CD4-positive, alpha-beta T cell (primary cell): ENCODE measurements at places on chromosomes 16 and 17. TPM values are rescaled to one million over a fixed set of nuclear protein-coding genes. Genes with fewer than 3 reads are reported as not detected.

- DNase-seq, result no peak
Observed at GRCh38 chr17:40498281-40499084, 2.9 kb downstream of the TNS4 start.

DNA sequence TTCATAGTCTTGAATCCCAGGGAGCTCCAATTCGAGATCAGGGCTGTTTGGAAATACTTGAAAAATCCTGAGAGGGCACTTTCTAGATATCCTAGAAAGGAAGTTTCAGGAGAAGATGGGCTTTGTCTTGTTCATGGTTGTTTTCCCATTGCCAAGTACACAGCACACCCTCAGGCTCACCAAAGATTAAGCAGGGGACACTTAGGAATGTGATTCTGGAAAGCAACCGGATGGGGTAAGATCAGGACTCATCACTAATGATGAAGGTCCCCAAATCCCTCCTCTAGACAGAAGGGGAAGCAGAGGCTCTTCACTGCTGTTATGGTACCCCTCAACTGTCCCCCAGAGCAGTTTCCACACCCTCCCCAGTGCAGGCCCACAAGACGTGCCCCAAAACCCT is 40.7 kb downstream of the VAC14 start:
- no peak for DNase-seq

GRCh38 chr16:4535627-4536108 is 2.9 kb downstream of the CDIP1 start:
- DNase-seq, result no peak

DNA sequence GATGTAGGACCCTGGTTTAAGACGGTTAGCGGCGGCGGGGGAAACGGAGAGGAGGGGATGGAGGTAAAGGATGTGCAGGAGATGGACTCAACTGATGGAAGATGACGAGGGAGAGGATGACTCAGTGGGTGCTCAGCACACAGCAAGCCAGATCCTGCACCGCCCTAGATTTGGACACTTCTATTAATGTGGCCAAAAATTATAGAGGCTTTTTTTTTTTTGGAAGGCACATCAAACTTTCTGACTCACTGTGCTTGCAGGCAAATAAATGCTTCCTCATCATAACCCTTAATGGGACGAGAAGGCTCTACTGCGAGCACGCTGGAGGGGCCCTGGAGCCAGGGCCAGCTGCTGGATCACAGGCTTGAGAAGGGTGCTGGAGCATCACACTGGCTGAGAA is 36.0 kb downstream of the RTN4RL1 start:
- no peak for DNase-seq

DNA sequence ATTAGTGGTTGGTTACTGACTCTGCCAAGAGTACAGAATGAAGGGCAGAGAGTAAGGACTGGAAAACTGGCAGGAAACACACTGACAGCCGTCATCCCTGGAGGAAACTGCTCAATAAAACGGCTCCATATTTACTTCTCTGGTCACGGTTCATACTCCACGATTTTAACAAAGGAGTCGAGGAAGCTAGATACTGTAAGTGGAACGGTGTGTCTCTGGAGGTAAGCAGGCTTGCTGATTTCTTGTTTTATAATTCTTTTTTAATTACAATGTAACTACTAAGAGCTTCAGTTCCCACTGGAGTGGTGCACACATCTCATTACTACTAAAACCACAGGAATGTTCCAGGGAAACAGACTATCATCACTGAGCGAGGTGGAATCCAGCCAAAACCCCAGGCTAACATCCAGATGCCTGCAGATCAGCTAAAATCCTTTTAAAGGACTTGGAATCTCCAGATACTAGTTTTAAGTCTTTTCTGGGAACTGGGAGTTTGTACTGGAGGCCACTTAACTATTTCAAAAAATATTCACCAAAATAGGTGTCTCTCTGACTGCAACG is 17.8 kb downstream of the SERPINF1 start:
- DNase-seq, result no peak

- DNase-seq, result no peak
Observed at GRCh38 chr16:4204521-4204920, 37.4 kb downstream of the SRL start.

DNA sequence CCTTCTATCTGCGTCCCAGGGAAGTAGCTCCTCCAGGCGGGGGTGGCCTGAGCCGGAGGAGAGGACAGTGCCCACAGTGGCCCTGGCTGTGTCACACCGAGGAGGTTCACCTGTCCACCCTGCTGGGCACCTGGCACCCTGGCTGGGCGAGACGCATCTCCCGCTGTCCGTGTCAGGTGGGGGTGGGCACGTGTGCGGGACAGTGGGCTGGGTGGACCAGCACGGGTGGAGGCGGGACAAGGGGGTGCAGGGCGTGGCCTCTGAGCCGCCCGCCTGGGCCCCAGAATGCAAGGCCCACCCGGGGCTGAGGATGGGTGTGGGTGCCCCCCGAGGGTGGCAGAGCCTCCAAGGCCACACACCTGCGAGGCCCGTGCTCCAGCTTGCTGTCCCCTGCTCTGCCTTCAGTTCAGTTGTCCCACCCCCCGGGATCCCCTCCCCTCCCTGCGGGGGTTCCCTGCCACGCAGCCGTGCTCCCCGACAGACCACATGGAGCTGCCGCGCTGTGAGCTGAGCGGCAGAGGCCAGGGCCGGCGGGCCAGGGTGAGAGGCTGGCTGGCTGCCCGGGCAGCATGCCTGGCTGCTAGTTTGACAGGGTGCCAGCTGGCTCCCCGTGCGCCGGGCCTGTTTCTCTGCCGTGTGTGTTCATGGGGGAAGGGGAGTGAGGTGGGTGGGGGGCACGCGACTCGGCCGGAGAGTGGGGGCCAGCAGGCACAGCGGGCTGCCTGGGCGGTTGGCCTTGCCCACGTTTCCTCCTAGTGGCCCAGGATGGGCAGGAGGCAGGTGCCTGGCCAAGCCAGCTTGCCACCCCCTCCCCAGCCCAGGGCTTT is 33.9 kb downstream of the BAHCC1 start:
- DNase-seq, result no peak

DNA sequence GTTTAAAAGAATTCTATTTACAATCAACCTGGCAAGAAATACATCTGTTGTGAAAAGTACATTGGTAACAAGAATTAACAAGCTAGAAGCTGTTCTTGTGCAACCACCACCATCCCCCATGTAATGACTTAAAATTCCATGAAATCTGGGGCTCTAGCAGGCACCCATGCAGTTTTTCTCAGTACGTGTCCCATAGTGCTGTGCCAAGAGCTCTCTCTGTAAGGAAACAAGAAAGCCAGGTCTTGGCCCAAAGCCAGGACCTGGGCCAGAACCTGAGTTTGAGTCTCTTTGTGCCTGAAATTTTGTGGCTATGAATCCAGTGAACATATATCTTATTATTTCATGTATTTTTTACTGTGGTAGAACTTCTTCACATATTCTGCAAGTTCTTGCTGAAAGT is 46.6 kb downstream of the NUP93 start:
- no peak for DNase-seq

DNA sequence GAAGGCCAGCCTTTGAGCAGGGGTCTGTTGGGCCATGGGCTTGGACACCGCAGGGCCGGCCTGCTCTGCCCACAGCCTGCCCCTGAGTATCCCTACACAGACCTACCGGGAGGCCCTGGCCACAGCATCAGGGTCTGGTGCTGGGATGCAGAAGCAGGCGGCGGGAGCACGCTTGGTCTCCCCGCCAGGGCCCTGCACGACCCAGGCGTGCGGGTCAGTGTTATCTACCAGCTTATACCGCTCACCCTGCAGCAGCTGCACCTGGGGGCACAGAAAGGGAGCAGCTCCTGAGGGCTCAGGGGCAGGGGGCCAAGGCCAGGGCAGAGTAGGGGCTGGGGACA is 8.8 kb downstream of the EVPL start:
- no peak for DNase-seq

GRCh38 chr17:74893936-74894671 is 671 bp upstream of the FADS6 start:
- DNase-seq, result no peak

DNA sequence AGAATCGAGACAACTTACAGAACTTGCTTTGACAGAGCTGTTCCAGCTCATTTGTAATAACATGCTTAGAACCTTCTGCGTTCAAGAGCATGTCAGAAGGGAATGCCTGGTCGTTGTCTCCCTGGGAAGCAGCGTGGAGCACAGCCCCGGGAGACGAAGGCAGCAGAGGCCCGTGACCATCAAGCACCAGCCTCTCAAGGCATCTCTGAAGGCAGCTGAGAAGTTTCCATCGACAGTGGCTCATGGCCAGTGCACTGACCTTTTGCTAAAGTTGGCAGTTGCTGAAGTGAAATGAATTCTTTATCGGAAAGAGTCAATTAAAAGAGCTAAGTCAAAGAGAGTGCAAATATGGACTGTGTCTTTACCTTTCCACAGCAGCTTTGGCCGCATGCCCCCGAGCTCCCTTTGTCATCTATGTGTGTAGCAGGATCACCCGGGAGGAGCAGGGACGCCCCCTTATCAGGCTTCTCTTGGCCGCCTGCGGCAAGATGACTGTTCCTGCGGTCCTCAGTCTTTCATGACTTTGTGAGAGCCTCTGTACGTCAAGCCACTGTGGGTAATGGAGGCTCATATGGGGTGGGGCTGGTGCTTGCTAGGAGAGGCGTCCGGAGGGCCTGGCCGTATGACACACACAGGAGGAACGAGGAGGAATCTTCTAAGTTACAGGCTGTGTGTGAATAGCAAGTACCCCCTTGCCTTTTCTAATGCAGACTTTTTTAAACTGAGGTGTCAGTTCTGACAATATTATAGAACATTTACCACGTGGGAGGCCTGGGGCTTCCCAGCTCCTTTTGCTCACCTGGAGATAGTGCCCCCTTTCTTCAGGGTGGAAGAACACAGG is 54.2 kb downstream of the LDHD start:
- no peak for DNase-seq

- DNase-seq, result no peak
Observed at GRCh38 chr16:31474173-31474714, 2.3 kb downstream of the TGFB1I1 start.

DNA sequence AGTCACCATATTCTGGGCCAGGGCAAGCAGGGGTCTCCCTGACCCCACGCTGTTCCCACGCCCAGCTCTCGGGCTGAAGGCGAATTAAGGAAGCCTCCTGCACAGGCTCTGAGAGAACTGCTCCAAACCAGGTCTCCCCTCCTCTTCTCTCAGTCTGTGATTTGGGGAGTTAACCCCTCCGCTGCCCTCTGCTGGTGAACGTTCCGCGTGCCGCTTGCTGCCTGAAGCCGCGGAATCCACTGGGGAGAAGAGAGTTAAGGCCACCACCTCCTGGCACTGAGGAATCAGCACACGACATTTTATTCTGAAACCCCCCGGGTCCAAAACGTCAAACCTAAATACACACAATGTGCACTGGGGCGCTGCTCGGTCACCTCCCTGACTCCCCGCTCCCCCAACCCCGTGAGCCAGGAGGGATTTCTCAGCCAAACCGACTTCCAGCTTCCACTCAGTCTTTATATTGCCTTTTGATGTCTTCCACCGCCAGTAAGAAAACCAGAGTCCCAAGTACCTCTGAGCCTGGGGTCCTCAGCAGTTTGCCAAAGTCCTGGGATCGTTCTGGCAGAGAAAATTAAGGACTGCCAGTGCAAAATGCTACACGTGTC is 54.4 kb upstream of the RCVRN start:
- DNase-seq, result no peak

GRCh38 chr17:74160656-74161502 is 42.6 kb upstream of the RPL38 start:
- DNase-seq, result no peak

- no peak for DNase-seq
Observed at GRCh38 chr17:78304549-78305037, 55.3 kb downstream of the SOCS3 start.

DNA sequence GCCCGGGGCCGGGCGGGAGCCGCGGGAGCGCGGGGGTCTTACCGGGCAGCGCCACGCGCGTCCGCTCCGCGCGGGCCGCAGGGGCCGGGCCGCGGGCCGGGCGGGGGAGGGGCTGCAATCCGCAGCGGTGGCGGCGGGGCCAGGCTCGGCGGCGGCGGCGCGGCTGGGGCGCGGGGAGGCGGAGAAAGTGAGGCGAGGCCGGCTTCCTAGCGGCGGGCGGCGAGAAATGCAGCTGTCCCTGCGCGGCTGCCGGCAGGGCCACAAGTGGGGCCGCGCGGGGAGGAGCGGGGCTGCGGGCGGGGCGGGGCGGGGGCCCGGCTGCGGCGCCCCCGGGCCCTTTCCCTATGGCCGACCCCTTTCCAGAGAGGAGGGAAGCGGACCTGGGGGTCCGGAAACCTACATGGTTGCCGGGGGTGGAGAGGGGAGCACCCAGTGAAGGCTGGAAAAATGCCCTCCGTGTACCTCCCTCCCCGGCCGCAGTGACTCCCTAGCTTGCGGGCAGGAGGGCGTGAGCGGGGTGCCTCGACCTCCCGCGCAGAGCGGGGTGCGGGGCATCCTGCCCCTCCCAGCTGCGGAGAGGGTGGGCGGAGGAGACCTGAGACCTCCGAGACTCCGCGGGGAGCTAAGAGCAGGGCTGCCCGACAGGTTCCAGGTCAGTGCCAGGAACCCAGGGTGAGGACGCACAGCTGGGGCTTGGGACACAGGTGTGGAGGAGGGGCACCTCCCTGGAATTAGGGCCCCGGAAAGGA is at the start of gene CUEDC1:
CUEDC1 (minus strand) TSS at position 230 of the 749 bp plus-strand sequence. CDS start 69,848 bp downstream, outside the sequence.
- DNase-seq, result peak; percentile 57

- DNase-seq, result no peak
Observed at GRCh38 chr16:86039606-86040005, 140.6 kb downstream of the IRF8 start.

DNA sequence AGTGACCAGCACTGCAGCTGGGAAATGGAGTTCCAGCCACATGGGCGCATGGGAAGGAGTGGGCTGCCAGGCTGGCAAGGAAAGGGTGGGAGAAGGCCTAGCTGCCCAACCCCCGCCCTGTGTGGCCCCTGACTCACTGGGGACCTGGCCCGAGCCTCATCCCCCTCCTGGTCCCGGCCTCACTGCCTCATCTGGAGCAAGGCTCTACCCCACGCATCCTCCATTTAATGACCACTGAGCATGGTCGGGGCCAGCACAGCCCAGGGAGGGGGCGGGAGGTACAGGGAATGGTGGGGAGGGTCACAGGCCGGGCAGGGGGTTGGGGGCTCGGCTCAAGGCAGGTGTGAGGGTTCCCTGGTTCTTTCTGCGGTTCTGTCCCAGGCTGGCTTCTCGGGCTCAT is 16.1 kb downstream of the SPNS2 start:
- DNase-seq, result no peak

- DNase-seq, result no peak
Observed at GRCh38 chr17:65431116-65431515, 130.3 kb downstream of the AXIN2 start.

CAPNS2 gene
- not detected for total RNA-seq

UTS2R gene
- not detected for total RNA-seq

KRT32 gene
- total RNA-seq, result not detected

CHD9NB gene
- total RNA-seq, result not detected

TMC7 gene
- not detected for total RNA-seq

WNT9B gene
- total RNA-seq, result not detected

KRT9 gene
- not detected for total RNA-seq

KRTAP3-1 gene
- not detected for total RNA-seq

C16orf92 gene
- total RNA-seq, result not detected

MYO18A gene
- total RNA-seq, result 87.0 TPM

PIPOX gene
- 4.4 TPM for total RNA-seq

LRRC46 gene
- total RNA-seq, result 0.85 TPM

TBC1D3I gene
- total RNA-seq, result 0.25 TPM

SLC25A11 gene
- 20.8 TPM for total RNA-seq

PRR35 gene
- not detected for total RNA-seq

CDK5RAP3 gene
- total RNA-seq, result 224 TPM
